ENCODE measurements at places on chromosomes 3 and 15. TPM values are rescaled to one million over a fixed set of nuclear protein-coding genes. Genes with fewer than 3 reads are reported as not detected.

DNA sequence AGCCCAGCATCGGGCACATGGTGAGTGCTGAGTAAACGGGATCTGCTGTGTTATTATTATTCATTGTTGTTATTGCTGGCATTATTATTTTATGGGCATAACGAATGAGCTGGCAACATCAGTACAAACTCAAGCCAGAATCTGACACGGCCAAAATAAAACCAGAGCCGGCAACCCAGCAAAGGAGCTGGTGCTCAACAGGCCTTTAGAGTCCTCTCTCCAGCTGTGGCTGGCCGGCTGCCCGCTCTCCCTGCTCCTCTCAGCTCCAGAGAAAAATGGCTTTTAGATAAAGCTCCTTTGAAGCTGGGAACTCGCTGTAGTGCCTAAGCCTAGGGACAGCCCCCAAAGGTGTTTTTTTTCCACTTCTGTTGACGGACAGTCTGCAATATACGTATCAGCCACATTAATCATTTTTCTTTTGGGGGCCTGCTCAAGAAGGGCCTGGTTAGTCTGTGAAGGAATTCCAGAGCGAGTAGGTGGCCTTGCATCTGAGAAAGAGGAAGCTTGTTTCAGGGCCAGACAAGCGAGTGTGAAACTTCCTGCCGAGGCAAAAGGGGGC is 193.9 kb upstream of the UBE2E1 start:
- no peak for DNase-seq
- H3K4me1 ChIP-seq = no peaks in the 10 kb centered on the region
- no peak overlapping the region for H3K4me3 ChIP-seq
- no peaks in the 10 kb centered on the region for H3K27me3 ChIP-seq
- H3K36me3 ChIP-seq = no peaks in the 10 kb centered on the region

GRCh38 chr3:50324351-50325112 is 2.0 kb upstream of the HYAL2 start:
- no peak overlapping the region for H3K4me3 ChIP-seq
- peaks cover 59% of the 10 kb centered on the region for H3K4me1 ChIP-seq
- H3K27ac ChIP-seq = no peak overlapping the region
- peak; percentile 55 for DNase-seq
- no peaks in the 10 kb centered on the region for H3K27me3 ChIP-seq

DNA sequence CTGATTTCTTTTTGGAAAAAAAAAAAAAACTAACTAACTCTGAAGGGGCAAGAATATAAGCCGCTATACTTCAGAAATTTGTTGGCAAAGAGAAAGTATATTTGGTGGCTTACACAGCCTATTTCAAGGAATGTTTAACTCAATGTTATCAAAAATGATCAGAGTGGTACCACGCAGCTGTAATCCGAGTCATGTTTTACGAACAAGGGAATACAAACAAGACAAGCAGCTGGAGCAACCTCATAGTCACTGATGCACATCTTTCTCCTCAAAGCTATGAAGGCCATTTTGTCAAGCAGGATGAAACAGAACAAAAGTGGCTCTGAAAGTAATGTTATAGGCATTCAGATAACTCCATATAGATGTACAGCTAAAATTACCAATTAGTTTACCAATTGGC is 81.2 kb downstream of the SCAPER start:
- H3K27ac ChIP-seq = no peak overlapping the region
- no peak for DNase-seq
- no peaks in the 10 kb centered on the region for H3K4me1 ChIP-seq

- H3K27me3 ChIP-seq = no peaks in the 10 kb centered on the region
- peak overlapping the region; percentile 50 for H3K27ac ChIP-seq
- H3K36me3 ChIP-seq = no peaks in the 10 kb centered on the region
- DNase-seq = peak; percentile 52
- peak overlapping the region; percentile 45 for H3K4me3 ChIP-seq
- no peaks in the 10 kb centered on the region for H3K4me1 ChIP-seq
These were observed 47.6 kb downstream of the SETMAR start for GRCh38 chr3:4350789-4351163.

- no peak overlapping the region for H3K27ac ChIP-seq
- H3K4me3 ChIP-seq = no peak overlapping the region
- H3K36me3 ChIP-seq = no peaks in the 10 kb centered on the region
These were observed 117.0 kb downstream of the P3H2 start for GRCh38 chr3:190003681-190004123.

GRCh38 chr15:43105077-43105736 is 631 bp downstream of the UBR1 start:
- H3K4me3 ChIP-seq = peak overlapping the region; percentile 80
- H3K36me3 ChIP-seq = peaks cover 13% of the 10 kb centered on the region
- H3K4me1 ChIP-seq = peaks cover 19% of the 10 kb centered on the region
- peak; percentile 37 for DNase-seq
- no peaks in the 10 kb centered on the region for H3K27me3 ChIP-seq

GRCh38 chr15:19984101-19984500 is 557.5 kb downstream of the GOLGA6L6 start:
- H3K4me3 ChIP-seq = no peak overlapping the region
- no peak for DNase-seq
- H3K36me3 ChIP-seq = no peaks in the 10 kb centered on the region
- no peaks in the 10 kb centered on the region for H3K4me1 ChIP-seq
- no peaks in the 10 kb centered on the region for H3K27me3 ChIP-seq
- H3K27ac ChIP-seq = no peak overlapping the region

GRCh38 chr3:67831262-67831661 is 176.8 kb upstream of the SUCLG2 start:
- DNase-seq = no peak
- H3K27me3 ChIP-seq = peaks cover 4% of the 10 kb centered on the region
- no peak overlapping the region for H3K27ac ChIP-seq
- H3K4me3 ChIP-seq = no peak overlapping the region
- no peaks in the 10 kb centered on the region for H3K4me1 ChIP-seq

DNA sequence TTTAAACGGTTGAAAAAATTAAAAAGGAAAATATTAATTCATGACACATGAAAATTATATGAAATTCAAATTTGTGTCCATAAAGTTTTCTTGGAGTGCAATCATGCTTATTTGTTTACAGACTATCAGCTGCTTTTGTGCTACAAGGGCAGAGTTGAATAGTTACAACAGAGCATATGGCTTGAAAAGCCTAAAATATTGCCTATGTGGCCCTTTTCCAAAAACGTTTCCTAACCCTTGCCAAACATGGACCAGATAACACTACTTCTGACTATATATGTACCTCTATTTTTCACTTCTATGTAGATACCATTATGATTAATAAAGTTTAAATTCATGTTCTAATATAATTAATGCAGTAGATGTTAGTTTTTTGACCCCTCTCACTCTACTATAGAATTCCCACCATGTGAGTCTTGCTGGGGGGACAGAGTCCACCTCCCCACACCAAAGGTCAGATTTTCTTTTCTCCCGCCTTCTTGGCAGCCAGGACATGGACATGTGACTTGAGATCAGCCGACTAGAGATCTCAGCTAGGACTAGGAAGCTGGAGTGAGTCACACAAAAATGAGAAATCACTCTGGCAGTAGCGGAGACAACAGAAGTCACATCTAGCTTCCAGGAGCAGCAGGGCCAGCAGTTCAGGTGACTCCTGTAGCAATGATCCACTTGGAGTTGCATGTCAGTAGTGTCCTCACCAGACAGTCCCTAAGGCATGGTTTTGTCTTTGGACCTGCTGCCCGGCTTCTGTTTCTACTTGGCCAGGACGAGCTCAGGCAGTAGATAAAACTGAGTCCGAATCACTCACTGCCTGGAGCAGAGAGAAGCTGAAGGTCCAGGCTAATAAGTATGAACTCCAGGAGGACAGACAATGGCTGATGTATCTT is 22.4 kb downstream of the CIAO2A start:
- peaks cover 2% of the 10 kb centered on the region for H3K27me3 ChIP-seq
- DNase-seq = no peak
- H3K27ac ChIP-seq = no peak overlapping the region
- H3K4me1 ChIP-seq = peaks cover 11% of the 10 kb centered on the region
- H3K36me3 ChIP-seq = peaks cover 26% of the 10 kb centered on the region

DNA sequence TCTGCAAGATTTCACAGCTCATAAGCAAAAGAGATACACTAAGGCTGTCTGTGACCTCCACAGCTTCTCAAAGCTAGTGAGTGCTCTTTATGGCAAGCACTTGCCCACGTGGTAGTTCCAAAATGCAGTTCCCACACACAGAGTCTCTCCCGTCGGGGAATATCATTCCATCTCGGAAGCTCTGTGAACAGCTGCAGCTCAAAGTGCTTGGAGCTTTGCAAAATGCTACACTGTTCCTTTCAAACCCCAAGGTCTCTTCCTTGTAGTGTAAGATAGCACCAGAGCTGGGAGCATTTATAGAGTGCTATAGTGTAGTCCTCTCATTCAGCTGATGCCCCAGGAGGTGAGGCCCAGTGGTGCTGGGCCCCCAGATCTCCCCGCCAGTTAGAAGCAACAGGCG is 36.1 kb downstream of the ST6GAL1 start:
- H3K36me3 ChIP-seq = peaks cover 64% of the 10 kb centered on the region
- no peaks in the 10 kb centered on the region for H3K27me3 ChIP-seq
- no peaks in the 10 kb centered on the region for H3K4me1 ChIP-seq
- H3K4me3 ChIP-seq = no peak overlapping the region
- DNase-seq = no peak

DNA sequence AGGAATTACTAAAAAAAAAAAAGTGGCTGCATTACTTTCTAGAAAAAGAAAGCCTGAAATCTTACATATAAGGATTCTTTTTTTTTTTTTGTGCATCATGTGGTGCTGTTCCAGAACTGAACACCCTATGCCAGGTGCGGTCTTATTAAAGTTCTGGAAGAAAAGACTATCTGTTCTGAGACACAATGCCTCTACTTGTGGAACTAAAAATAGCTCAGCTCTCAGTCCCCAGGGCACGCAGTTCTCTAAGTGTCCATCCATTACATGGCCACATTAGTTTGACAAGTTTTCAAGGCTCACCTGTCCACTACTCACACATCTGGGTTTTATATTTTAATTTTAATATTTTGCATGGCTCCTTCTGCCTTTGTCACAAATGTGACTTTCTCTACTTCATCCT is 126.6 kb upstream of the ADAMTS9 start:
- H3K4me1 ChIP-seq = no peaks in the 10 kb centered on the region
- H3K4me3 ChIP-seq = no peak overlapping the region
- H3K36me3 ChIP-seq = no peaks in the 10 kb centered on the region
- DNase-seq = no peak
- H3K27me3 ChIP-seq = no peaks in the 10 kb centered on the region

- no peak overlapping the region for H3K27ac ChIP-seq
- no peaks in the 10 kb centered on the region for H3K4me1 ChIP-seq
These were observed 17.2 kb upstream of the CRABP1 start for GRCh38 chr15:78322724-78323521.

GRCh38 chr3:83524901-83525300 is 1433.9 kb upstream of the CADM2 start:
- no peaks in the 10 kb centered on the region for H3K4me1 ChIP-seq
- H3K36me3 ChIP-seq = no peaks in the 10 kb centered on the region
- no peaks in the 10 kb centered on the region for H3K27me3 ChIP-seq
- no peak overlapping the region for H3K27ac ChIP-seq

GRCh38 chr15:50119063-50120040 is at the start of gene ATP8B4:
Gene ATP8B4, minus strand, starts transcription at chr15:50119233. Its CDS starts 12,267 bp downstream, at chr15:50106966.
- no peaks in the 10 kb centered on the region for H3K4me1 ChIP-seq
- no peak within 1 kb of the TSS for H3K4me3 ChIP-seq
- no peaks in the 10 kb centered on the region for H3K27me3 ChIP-seq
- no peak for DNase-seq
- no peaks in the 10 kb centered on the region for H3K36me3 ChIP-seq
- H3K27ac ChIP-seq = no peak within 1 kb of the TSS

DNA sequence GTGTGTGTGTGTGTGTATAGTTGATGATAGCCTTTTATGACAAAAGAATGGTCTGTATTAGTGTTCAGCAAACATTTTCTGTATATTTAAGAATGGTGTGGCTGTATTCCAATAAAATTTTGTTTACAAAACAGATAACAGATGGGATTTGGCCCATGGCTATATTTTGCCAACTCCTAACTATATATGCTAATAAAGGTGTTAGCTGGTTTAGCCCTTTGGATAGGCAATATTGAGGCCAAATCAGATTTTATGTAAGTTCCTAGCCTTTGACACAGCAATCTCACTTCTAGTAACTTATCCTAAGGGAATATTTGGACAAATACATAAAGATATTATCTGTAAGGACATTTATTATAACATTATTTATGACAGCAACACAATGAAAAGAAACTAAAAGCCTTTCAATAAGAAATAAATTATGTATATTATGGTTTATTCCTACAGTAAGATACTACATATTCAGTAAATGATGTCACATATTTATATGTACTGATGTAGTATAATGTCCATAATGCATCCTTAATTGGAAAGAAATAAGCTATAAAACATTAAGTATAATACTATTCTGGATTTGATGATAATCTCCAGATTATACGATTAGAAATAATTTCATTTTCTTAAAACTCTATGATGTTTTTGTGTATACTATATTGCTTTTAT is 264.0 kb downstream of the RBMS3 start:
- no peaks in the 10 kb centered on the region for H3K4me1 ChIP-seq
- no peak overlapping the region for H3K4me3 ChIP-seq
- H3K27me3 ChIP-seq = no peaks in the 10 kb centered on the region
- no peaks in the 10 kb centered on the region for H3K36me3 ChIP-seq

- no peak overlapping the region for H3K4me3 ChIP-seq
- H3K36me3 ChIP-seq = no peaks in the 10 kb centered on the region
- no peak overlapping the region for H3K27ac ChIP-seq
- H3K4me1 ChIP-seq = peaks cover under 1% of the 10 kb centered on the region
- no peak for DNase-seq
These were observed 36.7 kb downstream of the POC1A start for GRCh38 chr3:52117537-52117936.

- H3K4me3 ChIP-seq = no peak overlapping the region
- no peaks in the 10 kb centered on the region for H3K4me1 ChIP-seq
- no peak overlapping the region for H3K27ac ChIP-seq
- no peaks in the 10 kb centered on the region for H3K27me3 ChIP-seq
These were observed 5.8 kb downstream of the ACKR2 start for GRCh38 chr3:42814914-42815507.

GRCh38 chr15:87672309-87673288 is 583.9 kb downstream of the NTRK3 start:
- H3K36me3 ChIP-seq = no peaks in the 10 kb centered on the region
- H3K27me3 ChIP-seq = no peaks in the 10 kb centered on the region
- no peak overlapping the region for H3K4me3 ChIP-seq

- no peak overlapping the region for H3K27ac ChIP-seq
- H3K4me1 ChIP-seq = no peaks in the 10 kb centered on the region
- no peaks in the 10 kb centered on the region for H3K27me3 ChIP-seq
- no peaks in the 10 kb centered on the region for H3K36me3 ChIP-seq
These were observed 185.5 kb upstream of the GPR149 start for GRCh38 chr3:154615471-154615870.

- no peaks in the 10 kb centered on the region for H3K36me3 ChIP-seq
- no peak overlapping the region for H3K4me3 ChIP-seq
- H3K4me1 ChIP-seq = peaks cover 2% of the 10 kb centered on the region
These were observed 60.7 kb downstream of the GSK3B start for GRCh38 chr3:120033596-120033995.

Gene C3orf85
- not detected for total RNA-seq

Gene PLCB2
- 242 TPM for total RNA-seq

Gene TIMP4
- not detected for total RNA-seq

Gene SLC28A2
- not detected for total RNA-seq

Gene LIPH
- total RNA-seq = 0.63 TPM

Gene FEZF2
- not detected for total RNA-seq

Gene IL5RA
- total RNA-seq = 0.73 TPM

Gene KLHDC8B
- 3.8 TPM for total RNA-seq

Gene NIT2
- total RNA-seq = 38.8 TPM

Gene NCK1
- 65.3 TPM for total RNA-seq
